ENCODE measurements at places on chromosomes 7 and 10.
A peak's percentile ranks its signal among the peaks of the same experiment; 100 is the strongest.

GRCh38 chr7:44279731-44280505 lies 45.5 kb downstream of the CAMK2B start:
- DNase-seq, result no peak

DNA sequence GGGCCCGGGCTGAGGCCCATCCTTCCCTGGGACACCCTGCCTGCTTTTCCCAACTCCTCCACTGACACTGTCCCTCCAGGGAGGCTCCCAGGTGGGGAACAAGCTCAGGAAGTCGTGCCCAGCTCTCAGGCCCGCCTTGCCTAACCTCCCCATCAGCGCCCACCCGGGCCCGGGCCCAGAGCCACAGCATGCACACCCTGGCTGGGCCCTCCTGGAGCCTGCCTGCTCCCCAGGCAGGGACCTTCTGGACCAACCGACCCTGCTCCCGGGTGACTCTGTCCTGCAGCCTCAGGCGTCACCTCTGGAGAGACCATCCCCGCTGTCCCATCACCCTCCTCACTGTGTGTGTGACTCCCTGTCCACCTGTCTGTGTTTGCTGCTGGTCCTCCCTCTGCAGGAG lies 1.8 kb upstream of the TMEM184A start:
- DNase-seq, result peak; percentile 9

DNA sequence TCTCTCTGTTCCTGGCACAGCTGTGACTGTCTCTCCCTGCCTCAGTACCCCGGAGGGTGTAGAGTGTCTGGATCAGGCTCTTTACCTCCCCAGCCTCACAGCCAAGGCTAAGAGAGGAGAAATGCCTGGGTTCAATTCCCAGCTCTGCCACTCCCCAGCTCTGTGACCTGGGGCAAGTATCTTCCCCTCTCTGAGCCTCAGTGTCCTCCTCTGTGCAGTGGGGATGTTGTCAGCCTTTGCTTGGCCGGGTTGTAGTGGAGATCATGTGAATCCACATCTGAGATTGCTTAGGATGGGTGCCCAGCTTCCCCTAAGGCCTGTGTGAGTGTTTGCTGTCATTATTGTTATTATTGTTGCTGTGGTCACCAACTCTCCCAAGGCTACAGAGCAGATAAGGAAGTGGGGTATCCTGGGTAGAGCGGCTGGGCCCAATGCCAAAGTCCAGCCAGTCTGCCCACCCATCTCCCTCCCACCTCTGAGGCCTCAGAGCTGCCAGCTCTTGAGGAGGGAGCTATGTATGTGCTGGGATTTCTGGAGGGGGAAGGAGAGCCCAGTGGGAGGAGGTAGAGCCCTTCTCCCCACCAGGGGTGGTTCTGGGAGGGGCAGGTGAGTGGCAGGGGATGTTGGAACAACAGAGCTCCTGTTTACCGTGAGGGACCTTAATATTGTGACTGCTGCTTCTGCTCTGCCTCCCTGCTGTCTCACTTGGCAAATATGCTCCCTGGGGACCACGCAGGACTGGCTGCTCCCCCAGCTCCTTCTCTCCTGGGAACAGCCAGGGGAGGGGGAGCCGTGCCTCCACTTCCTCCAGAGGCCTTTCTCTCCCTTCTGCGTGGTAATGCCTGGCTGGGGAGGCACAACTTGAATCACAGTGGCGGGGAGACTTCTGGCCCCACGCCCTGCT lies 170.5 kb downstream of the RPS24 start:
- DNase-seq, result no peak

DNA sequence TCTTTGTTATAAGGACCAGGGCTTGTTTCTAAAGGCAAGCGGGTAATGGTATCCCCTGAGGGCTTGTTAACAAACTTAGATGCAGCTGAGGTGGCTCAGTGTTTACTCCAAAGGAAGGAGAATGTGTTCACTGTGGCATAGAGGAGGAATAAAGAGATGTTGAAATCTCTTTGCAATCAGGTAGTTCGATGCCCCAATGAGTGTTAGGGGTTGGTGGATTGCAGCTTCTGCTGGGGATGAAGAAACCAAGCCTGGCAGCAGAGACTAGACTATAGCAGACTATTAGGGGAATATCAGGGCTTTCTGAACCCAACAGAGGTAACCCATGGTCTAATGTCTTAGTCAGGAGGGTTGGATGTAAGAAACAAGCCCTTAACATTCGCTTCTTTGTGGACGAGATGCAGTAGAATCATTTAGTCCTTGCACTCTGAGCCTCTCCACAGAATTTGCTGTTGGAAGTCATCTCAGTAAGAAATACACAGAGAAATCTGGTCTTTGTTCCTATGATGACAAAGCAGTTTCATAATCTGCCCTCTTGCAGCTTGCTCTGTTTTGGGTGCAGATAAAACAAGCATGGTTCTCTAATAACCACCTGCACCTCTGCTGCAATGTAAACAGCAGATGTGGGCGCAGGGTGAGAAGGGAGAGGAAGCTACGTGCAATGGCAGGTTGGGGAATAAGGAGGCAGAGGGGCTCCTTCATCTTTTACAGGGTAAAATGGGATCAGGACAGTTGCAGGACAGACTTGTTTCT lies 108.6 kb downstream of the NRF1 start:
- no peak for DNase-seq

DNA sequence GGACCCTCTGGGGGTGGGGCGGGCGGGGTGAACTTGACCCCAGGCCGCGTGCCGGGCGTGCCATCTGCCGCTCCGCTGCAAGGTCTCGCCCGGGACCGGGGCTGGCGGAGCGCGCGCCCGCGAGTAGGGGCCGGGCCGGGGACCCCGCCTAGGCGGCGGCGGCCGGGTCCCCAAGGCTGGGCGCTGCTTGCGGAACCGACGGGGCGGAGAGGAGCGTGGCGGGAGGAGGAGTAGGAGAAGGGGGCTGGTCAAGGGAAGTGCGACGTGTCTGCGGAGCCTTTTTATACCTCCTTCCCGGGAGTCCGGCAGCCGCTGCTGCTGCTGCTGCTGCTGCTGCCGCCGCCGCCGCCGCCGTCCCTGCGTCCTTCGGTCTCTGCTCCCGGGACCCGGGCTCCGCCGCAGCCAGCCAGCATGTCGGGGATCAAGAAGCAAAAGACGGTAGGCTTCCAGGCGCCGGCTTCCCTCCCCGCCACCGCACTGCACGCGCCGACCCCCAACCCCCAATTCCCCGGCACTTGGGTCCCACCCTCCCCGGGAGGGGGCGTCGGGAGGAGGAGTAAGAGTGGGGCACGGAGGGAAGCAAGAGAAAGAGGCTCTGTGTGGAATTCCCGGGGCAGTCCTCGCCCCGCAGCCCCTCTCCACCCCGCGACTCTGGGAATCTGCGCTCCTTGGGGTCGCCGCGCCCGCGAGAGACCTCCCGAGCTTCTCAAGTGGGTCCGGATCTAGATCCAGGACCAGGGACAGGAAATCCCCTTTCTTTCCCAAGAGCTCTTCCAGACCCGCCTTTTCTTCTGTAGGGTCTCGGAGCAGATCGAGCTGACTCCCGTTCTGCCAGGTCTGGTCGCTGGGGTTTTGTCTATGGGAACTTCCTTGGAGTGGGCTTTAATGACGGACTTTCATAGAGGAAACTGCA lies at the start of gene PAPSS2:
PAPSS2 (plus strand) TSS at position 308 of the 913 bp plus-strand sequence; CDS start at position 412, 104 bp downstream.
- DNase-seq, result peak; percentile 80

DNA sequence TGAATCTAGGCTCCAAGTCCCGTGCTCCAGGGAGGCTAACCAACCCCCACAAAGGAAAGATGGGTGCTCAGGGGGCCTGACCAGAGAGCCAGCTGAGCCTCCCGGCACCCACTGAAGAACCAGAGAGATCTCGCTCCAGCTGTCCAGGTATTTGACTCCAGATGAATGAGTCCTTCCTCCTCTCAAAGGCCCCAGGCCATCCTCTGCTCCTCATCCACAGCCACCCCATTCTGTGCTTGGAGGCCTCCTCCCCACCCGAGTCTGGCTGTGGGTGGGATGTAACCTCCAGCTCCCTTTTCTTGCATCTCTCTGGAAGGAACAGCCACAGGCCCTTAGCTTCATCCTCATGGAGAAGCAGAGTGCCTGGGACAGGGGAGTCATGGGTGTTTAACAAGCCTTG lies 44.6 kb downstream of the VSTM4 start:
- DNase-seq, result no peak

DNA sequence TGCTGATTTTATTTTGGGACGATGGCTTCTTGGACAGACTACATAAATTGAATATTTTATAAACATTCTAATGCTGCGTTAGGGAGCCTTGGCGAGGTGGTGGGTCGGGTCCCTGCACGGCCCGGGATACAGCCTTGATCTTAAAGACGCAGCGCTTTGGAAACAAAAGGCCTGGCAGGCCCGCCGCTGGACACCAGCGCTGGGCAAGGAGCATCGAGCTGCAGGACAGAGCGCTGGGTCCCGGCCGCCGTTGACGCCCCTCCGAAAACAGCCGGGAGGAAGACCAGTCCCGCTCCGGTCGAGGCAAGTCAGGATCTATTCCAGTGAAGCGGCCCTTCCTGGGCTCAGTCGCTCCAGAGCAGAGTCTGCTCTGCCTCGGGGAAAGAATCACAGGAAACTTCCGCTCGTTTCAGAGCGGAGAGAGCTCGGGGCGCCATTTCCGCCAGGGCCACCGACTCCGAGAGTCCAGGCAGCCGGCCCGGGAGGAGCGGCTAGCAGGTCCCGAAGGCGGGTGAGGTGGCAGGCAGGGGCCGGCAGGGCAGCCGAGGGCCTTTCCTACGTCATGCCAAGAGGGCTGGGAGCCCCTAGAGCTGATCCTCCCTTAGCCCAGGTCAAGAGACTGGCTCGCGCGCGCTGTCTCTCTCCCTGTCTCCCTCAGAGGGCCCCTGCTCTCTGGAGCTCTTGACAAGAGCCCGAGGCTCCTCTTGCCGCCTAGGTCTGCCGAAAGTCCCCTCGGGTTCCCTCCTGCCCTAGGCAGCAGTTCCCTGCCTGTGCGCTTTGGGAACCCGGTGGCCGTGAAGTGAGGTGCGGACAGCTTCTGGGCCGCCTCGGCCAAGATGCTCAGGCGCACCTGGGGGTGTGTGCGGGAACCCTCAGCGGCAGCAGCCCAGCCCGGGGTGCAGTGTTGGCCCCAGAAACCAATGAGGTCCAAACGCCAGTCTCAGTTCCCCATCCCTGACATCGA lies 1.4 kb upstream of the DRGX start:
- no peak for DNase-seq

GRCh38 chr7:47905076-47905920 lies 43.0 kb downstream of the PKD1L1 start:
- no peak for DNase-seq

DNA sequence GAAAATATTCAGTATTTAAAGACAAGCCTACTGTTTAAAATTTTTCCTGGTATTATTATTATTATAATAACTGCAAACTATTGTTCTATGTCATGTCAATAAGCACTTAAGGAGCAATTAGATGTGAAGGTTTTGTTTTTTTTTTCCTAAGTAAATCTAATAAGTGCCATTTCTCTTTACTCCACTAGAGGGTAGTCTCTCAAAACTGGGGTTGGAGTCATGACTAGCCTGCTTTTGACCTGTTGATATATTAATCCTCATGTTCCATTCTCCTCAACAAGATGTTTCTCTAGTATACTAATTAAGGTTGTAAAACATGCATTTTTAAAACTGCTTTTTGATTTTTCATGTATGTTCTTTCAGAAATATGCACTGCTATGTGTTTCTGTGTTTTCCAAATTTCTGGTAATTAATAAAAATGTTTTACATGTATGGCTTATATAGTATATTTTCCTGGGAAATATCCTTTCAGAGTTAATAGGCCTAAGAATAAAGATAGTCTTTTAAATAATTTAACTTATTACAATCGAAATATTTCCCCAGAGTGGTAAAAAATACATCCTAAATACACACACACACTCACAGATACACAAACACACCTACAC lies 1.0 kb upstream of the LRRN3 start:
- DNase-seq, result peak; percentile 47

GRCh38 chr7:124202546-124202945 lies 169.7 kb upstream of the TMEM229A start:
- DNase-seq, result no peak

GRCh38 chr10:122362621-122363020 lies 11.9 kb upstream of the PLEKHA1 start:
- DNase-seq, result no peak

DNA sequence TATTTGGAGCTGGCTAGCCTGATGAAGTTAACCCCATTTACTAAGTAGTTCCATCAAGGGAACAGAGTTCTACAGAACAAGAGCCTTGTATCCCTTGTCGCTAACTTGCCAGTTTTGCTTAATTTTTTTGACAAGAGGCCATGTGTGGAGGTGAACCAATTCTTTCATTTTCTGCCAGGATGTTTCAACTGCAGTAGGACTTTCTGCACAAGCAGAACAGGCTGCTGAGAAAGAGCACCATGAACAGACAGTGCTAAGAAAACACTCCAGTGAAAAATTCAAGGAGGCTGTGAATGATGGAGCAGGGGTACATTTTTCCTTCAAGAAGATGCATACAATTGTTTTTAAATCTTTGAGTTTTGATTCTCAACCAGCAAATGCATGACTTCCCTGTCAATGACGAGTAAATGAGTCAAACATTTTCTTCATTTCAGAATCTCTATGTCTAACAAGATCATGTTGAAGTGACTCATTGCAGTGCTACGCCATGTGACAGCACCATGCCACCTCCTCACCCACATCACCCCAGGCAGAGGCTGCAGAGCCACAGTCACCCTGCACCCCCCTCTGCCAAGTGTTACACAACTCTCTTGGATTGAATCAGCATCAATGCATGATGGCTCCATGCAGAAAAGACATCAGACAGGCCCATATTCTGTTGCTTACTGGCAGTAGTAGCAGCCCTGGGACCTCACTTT lies 193.1 kb downstream of the COBL start:
- DNase-seq, result no peak

- no peak for DNase-seq
Measured at GRCh38 chr10:33209802-33210201, 124.7 kb downstream of the NRP1 start.

GRCh38 chr7:11232462-11232861 lies 258.8 kb downstream of the PHF14 start:
- no peak for DNase-seq

All from iPS-NIHi11 (cell line).